ENCODE measurements at places on chromosomes 12 and 14.

DNA sequence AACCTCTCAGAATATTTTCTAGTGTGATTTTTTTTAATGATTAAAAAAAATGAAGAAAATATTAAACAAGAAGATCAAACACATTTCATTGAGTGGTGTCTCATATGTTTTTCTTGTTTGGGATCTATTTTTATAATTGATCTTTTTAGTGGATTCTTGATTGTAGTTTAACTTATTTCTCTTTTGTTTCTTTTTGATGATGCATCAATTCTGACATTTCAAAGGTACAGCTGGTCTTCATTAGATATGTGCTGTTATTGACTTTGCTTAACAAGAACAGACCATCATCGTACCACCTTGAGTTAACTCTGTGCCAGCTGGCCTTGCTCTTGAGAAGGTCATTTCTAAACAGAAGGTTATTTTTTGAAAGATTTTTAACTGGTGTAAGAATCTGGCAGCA is 45.8 kb upstream of the FGD4 start:
- no peak for DNase-seq

GRCh38 chr12:102507301-102507700 is 26.9 kb upstream of the IGF1 start:
- no peak for DNase-seq

DNA sequence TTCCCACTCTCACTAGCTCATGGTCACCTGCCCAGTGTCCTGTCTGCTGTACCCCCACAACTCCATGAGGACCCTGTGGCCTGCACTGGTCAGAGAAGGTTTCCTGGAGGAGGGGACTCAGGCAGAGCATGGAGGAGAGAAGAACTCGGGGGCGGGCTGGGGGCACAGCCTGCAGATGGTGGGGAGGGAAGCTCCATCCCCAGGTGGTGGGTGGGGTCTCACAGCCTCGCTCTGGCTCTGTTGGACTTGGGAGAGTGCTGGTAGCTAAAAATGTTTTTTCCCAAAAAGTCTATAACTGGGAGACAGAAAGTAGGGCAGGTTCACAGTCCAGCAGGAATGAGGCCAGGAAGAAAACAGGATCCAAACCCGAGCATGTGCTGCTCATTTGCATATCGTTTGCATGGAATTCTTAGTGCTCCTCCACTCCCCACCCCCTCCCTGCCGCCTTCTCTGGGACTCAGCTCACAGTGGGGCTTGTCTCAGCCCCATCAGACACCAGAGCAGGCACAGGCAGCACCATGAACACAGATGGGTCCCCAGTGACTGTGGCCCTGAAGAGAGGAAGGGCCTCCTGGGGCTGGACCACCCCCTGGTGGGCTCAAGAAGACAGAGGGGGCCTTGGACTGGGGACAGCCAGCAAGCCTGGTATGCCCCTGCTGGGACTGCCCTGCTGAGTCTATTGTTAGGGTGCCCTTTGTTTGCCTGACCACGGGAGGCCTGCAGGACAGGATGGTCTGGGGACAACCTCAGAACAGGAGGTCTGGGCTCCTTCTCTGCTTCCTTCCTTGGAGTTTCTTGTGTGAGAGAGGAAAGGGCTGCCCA is 67.0 kb upstream of the SFSWAP start:
- no peak for DNase-seq

GRCh38 chr14:60485598-60486251 is at the start of gene C14orf39:
Gene C14orf39 (minus strand): TSS chr14:60486063. CDS start chr14:60485078, 985 bp downstream.
- no peak for DNase-seq

DNA sequence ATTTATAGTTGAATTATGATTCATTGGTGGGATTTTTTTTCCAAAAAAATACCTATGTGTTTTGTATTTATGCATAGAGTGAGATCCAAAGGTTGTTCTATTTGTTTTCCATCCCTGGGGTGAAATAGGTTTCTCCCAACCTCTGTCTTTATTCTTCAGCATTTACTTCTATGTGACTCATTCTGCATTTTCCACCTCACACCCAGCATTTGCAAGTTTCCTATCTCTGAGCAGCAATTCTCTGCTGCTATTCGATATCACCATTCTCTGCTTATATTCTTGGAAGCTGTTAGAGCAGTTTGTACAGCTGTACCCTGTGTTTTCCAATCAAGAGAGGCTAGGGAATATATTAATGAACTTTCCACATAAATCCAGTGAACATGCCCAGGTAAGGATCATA is 538.9 kb downstream of the SNAPC1 start:
- DNase-seq = no peak

DNA sequence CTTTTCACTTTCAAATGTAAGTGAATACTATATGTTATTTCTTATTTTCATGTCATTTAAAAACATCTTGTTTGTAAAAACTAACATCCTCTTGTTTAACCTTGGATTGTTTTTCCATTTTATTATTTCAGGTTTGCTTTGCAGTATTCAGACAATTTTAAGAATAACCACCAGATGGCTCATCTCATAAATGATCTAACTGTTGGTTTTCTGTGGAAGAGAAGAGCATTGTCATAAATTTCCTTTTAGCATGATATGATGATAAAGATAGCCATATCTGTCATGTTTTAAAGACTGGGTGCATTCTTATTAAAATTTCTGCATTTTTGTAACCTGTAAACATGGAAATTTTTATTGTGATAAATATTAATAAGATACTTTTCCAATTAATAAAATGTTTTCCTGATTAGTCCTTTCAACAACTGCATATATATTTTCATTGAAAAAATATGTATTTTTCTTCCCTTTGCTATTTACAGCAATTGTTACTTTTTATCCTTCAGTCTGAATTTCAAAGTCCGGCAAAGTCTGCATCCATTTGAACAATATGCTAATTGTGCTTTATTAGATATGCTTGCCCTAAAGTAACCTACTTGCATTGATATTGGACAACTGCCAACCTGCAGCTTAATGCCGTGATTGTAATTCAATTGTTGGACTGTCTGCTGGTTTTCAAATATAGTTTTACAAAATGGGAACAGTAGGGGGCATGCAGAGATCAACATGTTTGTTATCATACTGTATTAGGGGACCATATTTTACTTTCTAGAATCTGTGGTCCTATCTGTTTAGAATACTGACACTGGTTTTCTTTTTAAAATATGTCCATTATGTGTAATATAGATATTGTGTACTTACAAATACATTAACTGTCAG is 163.4 kb downstream of the GARIN6 start:
- no peak for DNase-seq

DNA sequence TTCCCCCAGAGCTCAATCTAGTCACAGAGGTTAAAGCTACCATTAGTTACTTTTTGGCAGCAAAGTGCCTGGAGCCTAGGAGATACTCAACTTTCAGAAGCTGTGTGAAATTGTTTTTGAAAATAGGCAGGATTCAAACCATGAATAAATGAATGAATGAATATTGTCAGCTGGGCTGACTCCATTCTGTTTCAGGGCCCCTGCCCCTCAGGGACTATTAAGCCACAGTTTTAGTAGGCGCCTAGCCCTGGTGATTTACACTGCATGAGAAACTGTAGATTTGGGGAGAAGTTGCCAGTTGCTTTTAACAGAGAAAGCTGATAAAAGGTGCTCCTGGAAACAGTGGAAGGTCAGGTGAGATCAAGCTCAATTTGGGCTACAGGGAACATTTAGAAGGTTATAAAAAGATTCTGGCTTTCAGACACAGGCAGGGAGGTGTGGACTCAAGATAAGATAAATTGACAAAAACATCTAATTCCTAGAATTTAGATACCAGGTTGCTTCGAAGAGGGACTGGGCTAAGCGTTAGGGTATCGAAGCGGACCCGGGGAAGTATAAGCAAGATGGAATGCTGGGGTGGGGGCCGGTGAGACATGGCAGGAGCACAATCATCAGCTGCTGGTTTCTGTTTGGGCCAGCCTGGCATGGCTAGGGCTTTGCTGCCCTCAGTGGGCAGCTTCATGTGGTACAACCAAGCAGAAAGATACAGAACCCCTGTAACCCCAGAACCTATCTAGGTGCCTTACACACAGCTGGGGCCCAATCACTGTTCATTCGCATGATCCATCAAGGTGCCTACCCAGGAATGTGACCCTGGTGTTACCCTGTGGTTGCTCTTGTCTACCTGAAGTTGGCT is 14.9 kb upstream of the CELA1 start:
- no peak for DNase-seq

DNA sequence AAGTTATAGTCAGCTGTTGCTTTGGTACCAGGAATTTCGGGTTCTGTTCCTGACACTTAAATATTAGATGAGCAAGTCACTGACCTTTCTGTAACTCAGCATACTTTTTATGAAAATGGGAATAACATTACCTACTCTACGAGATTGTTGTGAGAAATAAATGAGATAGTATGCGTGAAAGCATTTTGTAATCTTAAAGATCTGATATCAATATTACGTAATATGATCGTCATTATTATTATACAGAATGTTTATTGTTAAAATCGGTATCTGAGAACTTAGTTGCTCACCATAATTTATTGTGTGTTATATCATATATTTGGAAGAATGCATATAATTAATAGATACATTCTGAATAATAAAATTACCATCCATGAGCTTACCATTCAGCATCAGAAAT is 6.1 kb upstream of the NECAP1 start:
- DNase-seq = no peak

GRCh38 chr12:72774023-72774422 is 501.9 kb downstream of the TRHDE start:
- DNase-seq = no peak

DNA sequence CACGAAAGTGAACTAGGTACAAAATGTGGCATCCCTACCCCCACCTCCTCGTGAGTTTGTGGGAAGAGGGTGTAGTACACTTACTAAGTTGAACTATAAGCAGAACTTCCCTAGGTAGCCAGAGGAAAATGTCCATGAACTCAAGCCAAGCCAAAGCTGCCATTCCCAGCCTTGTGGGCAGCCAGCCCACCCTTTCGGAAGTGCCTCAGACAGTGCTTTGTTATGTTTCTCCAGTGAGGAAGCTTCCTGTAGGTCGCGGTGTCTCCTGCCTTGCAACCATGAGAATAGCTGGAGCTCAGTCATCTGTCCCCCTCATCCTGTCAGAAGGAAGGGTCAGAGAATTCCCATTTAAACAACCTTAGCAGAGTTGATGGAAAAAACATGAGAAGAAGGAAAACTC is 266.9 kb downstream of the DUSP6 start:
- no peak for DNase-seq
